ENCODE measurements at places on chromosomes 1 and 21.
A peak's percentile ranks its signal among the peaks of the same experiment; 100 is the strongest.

DNA sequence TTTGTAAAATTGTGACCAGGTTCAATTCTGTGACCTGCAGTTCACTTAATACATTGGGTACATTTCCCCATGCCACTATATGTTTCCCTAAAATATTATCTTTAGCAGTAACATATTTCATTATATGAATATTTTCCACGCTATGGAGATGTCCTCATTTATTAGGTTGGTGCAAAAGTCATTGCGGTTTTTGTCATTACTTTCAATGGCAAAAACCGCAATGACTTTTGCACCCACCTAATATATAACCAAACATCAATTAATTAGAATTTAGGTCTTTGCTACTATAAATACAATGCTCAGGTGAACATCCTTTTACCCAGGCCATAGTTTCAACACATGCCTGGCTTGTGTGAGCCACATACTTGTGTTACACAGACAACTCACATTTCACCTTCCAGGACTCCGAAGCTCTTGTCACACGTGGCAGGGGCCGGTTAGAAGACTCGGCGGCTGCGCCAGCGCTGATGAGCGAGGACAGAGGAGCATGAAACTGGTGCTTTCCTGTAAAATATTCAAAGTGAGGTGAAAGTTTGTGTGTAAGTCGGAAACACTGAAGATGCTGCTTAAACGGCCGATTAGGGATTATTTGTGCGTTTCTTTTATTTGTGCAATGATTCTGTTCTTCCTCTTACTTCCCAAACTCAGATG lies 215.5 kb downstream of the KIF26B start:
- DNase-seq = no peak

- DNase-seq = no peak
These were observed 169.8 kb upstream of the B3GALT2 start for GRCh38 chr1:193356249-193356648.

GRCh38 chr21:16550917-16551741 lies 821.3 kb downstream of the USP25 start:
- no peak for DNase-seq

DNA sequence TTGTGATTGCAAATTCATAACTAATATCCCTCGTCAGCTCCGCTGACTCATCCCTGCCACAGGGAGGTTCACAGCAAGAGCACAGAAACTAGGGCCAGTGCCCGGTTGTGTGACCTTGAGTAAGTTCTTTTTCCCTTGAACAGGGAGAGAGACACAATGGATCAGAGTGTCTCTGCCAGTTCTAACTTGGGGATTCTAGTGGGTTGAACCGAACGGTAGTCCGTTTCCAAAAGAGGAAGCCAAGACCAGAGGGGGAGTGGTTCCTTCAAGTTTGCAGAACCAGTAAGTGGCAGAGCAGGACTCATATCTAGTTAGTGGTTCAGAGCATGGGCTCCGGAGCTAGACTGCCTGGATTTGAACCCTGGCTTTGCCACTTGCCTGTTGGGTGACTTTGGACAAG lies 4.9 kb upstream of the SHISA4 start:
- DNase-seq = no peak

DNA sequence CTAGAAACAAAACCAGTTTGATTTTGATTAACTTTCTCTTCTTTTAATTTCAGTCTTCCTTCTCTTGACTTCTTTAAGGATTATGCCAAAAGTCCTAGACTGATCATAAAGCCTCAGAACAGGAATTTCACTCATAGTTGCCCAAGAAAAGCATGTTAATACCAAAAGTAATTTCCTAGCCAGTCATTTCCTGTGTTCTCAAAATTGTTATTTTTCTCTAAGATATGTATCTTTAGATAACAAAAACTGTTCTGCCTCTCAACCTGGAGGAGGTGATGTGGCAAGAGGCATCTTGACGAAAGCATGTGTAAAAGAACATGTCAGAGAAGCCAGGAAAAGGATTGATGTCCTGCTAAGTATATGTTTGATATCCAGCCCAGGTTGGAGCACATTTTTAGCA lies 78.0 kb upstream of the IPO9 start:
- DNase-seq = no peak

DNA sequence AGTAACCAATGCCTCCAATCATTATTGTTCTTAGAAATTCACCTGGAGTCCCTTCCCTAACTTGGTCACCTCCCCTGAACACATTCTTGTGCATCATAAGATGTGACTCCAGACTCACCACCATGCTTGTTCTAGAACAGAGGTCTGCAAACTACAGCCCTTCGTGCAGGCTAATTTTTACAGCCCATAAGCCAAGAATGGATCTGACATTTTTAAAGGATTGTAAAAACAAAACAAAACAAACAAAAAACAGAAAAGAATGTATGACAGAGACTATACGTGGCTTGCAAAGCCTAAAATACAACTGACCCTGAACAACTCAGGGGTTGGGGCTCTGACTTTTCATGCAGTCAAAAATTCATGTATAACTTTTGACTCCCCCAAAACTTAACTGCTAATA lies 6.2 kb upstream of the HIVEP3 start:
- no peak for DNase-seq

GRCh38 chr1:25137521-25138395 lies 94.5 kb downstream of the SYF2 start:
- no peak for DNase-seq

GRCh38 chr1:181135437-181135731 lies 46.9 kb downstream of the IER5 start:
- DNase-seq = peak; percentile 43

GRCh38 chr1:67522001-67522441 lies 91.8 kb upstream of the SERBP1 start:
- no peak for DNase-seq

DNA sequence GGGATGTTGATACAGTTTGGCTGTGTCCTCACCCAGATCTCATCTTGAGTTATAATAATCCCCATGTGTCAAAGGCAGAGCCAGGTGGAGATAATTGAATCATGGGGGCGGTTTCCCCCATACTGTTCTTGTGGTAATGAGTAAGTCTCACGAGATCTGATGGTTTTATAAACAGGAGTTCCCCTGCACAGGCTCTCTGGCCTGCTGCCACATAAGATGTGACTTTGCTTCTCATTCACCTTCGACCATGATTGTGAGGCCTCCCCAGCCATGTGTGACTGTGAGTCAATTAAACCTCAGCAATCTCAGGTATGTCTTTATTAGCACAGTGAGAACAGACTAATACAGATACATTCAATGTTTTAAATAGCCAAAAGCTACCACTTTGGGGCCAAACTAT lies 41.1 kb downstream of the SLC35F3 start:
- DNase-seq = no peak

- no peak for DNase-seq
These were observed 87.5 kb downstream of the WLS start for GRCh38 chr1:68144856-68145255.

DNA sequence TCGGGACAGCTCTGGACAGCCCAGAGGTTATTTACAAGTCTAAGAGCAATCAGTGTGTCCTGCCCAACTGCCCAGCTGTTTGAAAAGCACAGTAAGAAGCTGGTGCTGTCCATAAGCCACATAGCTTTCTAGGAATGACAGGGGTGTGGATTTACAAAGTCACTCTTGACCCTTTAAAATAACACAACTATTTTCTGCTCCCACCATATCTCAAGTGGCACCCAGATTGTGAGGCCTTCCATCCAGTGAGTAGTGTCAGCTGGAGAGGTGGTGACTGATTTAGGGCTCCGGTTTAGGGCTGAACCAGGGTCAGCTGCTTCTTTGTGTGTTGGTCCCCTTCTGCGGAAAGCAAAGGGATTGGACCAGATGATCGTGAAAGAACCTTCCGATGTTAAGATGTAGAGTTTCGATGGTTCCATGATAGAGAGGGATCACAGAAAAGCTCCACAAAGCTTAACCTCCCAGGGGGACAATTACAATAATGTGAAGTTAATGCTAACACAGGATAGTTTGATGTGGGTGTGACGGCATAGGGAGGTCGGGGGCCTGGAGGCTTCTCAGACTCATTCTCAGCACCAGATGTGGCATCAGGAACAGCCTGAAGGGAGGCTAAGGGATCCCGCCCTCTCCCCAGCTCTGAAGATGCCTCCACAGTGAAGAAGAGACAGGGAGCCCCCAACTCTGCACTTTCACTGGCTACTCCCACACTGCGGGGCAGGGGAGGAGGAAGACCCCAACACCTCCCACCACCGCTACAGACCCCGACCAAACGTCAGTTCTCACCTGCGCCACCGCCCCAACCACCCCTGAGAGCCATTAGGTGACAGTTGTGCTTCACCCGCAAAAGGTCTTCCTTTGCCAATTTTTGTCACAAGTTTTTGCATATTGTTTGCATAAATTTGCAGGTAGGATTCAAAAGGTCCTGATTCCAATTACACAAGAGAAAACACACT lies 40.6 kb downstream of the LRRC3 start:
- DNase-seq = no peak

DNA sequence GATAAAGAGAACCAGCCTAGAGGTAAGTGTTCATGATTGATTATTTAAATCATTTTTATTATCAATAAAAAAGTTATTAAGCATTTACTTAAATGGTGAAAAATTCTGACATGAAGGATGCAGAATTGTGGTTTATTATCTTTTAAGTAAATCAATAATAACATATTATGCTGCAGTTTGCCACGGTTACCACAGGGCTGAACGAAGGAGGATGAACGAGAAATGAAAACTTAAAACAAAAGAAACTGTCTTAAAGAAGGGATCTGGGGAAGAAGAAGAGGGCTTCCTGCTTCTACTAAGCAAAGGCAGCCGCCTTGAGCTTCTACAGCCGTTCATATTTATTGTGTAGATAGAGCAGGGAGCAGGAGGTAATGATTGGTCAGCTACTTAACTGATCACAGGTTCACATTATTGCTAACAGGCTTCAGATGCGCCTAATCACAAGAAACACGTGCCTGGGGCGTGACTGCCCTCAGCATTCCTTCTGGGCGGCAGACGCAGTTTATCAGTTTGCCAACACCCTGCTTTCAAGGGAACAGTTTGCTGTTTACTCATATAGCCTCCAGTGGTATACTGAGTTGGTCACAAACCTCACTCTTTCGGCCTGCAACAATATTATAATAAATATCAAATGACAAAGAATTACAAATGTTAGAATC lies 5.8 kb upstream of the FNBP1L start:
- DNase-seq = no peak

All from OCI-LY7 (cell line).